ENCODE measurements at places on chromosomes 1 and 21.

- no peak for DNase-seq
Measured at GRCh38 chr1:186194107-186194756, 180.8 kb downstream of the TPR start.

GRCh38 chr1:87126886-87127505 lies 201.7 kb upstream of the LMO4 start:
- no peak for DNase-seq

DNA sequence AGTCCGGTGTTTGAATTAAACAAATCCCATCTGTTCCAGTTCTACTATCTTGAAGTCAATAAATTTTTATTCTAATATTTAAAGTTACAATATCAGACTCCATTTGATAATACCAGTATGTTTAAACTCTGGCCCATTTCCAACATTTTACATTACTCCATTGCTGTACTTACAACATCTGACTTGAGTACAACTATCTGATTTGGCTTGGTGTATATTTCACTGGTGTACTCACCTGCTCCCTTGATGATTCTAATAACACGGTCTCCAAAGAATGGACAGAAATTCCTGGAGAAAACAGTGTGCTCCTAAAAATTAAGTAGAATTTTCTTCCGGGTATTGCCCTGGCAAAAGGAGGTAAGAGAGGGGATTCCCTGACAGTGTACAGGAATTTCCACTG lies 680.5 kb upstream of the ADAMTS5 start:
- no peak for DNase-seq

- no peak for DNase-seq
Measured at GRCh38 chr1:59022199-59022598, 238.4 kb upstream of the JUN start.

Measured in GM04503 (cell line).